ENCODE measurements at places on chromosomes 3 and 15.

DNA sequence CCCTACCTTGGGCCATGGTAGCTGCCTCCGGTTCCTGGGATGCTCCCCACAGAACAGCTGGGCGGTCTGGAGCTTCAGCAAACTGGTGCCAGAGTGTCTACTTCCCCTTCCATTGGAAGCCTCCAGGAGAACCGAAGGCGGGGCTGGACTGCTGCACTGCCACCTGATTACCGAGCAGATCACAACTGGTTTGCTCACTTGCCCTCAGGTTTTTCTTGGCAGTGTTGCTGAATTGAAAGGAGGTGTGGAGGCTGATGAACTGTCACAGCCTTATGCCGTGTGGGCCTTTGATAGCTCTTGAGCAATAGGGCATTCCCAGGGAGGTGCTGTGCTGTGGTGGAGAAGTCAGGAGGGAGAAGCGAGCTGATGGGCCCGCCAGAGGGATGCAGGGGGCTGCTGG is at the start of gene TGM5:
TSS of gene TGM5 (minus strand) at position 95 of the 400 bp plus-strand sequence. CDS start at position 16, 79 bp downstream.
- DNase-seq, result no peak

DNA sequence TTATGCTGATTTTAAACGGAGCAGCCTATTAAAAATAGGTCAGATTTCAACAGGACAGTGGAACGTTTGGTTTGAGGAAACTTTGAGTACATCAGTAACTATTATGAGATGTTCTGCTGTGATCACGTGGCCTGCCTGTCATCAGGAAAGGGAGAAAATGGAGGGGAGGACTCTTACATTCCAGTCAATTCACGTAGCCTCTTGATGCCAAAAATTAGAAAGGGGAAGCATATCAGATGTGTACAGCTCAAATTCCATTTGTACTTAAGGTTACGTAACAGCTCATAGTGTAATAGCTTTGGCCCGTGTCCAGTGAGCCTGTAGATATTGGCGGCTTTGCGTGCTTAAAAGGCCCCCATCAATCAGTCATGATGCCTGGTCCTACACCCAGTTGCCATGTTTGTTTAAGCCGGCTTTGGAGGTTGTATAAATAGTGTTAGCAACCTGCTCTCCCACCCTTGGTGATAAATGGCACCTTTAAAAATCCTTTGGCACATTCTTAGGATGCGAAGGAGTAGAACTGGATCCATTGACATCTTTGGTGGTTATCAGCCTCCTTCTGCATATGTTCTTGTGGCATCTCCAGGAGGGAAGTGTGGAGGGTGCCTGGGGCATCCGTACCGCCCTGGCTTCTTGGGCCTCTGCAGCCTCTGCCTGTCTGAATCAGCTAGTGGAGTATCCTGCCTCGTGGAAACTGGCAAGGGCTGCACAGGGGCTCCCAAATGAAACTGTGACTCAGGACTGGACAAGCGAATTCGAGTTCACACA is 163.9 kb downstream of the THSD4 start:
- DNase-seq, result peak; percentile 83

- DNase-seq, result no peak
Measured at GRCh38 chr3:47079432-47079831, 84.5 kb downstream of the SETD2 start.

DNA sequence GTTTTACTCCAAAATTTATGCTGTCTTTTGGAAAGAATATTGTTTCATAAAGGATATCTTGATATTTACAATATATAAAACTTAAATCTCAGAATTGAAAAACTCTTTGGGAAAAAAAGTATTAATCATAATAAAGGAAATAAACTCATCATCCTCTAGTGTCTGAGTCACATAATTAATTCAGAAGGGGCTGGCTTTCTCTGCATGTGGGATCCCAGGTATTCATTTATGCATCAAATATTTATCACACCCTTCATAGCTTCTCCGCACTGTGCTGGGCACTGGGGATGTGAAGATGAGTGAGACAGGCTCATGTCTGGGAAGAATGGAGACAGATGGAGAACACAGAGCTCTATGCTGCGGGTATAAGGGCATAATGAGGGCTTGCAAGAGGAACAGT is 65.6 kb downstream of the CCNL1 start:
- no peak for DNase-seq

GRCh38 chr15:75059607-75060006 is 36.2 kb downstream of the PPCDC start:
- DNase-seq, result no peak

DNA sequence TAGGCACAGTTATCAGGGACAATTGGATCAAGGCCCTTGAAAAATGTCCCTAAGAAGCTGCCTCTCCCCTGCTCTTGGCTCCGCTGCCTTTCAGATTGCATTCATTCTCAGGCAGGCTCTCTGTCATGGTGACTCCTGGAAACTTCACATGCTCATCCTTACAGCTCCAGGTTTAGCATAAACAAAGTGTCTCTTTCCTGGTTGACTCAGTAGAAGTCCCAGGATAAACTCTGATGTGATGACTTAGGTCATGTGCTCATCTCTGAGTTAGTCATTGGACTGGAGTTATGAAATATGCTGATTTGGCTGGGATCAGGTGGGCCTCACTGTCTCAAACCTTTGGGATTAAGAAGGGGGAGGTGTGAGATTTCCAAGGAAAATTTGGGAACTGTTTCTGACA is 243.8 kb downstream of the ZNF621 start:
- DNase-seq, result peak; percentile 83

DNA sequence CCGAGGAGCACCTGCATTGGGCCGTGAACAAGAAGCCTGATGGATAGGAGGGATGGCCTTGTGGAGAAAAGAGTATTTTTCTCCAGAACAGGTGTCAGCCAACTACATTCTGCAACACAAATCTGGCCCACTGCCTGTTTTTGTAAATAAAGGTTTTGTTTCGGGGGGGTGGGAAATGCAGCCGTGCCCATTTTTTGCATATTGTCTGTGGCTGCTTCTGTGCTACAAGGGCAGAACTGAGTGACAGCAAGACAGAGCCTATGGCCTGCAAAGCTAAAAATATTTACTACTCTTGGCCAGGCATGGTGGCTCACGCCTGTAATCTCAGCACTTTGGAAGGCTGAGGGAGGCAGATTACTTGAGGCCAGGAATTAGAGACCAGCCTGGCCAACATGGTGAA is 95.9 kb upstream of the AKAP13 start:
- DNase-seq, result no peak

- DNase-seq, result no peak
Measured at GRCh38 chr15:92938387-92938786, 38.3 kb downstream of the CHD2 start.

DNA sequence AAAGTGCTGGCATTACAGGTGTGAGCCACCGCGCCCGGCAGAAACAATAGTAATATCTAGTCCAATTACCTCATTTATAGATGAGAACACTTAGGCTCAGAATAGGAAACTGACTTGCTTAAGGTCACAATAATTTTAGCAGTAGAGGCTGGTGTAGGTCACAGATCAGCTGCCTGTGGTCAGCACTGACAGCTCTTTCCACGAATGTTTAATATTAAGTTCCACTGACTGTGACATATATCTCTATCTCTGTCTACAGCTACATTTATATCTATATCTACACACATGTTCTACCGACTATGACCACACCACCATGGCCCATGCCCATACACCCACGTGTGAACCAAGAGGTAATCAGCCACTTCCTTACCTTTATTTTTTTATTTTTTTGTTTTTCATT is 40.2 kb upstream of the DLG1 start:
- DNase-seq, result no peak

- DNase-seq, result peak; percentile 51
Measured at GRCh38 chr15:44468709-44469385, 41.4 kb downstream of the CTDSPL2 start.

GRCh38 chr3:195540027-195540426 is 3.1 kb downstream of the PPP1R2 start:
- DNase-seq, result no peak

DNA sequence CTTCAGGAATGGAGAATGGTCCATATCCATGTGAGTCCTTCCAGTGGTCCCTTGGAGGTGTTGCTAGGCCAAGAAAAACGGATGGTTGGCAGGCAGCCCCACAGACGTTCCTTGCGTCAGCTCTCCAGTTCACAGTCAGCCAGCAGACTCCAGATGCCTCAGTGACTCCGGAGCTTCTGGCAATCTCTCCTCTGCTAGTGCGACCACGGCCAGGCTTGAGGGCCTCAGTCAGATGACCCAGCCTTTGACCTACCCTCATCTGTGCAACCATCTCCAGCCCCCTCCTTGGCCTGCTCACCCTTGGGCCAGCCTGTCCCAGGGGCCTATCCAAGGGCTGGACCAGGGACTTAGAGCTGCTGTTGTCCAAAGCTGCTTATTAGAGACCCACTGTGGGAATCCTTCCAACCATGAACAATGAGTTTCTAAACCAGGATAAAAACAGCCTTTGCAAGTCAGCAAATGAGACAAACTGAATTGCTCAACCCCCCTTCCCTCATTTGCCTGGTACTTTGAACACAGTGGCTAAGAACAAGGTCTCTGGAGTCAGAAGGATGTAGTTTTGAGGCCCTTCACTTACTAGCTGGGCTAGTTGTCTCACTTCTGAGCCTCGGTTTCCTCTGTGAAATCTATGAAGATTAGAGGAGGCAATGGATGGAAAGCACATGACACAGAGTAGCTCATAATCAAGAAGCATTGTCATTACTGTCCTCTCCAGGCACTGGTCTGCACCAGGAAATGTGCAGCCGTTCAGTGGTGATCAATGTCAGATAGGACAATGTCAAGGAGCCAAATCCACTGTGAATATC is 44.8 kb downstream of the ANP32A start:
- no peak for DNase-seq

Measured in mesenchymal stem cell (in vitro differentiated cells and primary cell).